ENCODE measurements at places on chromosomes 1 and 21.

- DNase-seq = no peak
Measured at GRCh38 chr1:168391851-168392681, 111.4 kb downstream of the TBX19 start.

GRCh38 chr1:87219626-87220025 lies 109.1 kb upstream of the LMO4 start:
- DNase-seq = no peak

DNA sequence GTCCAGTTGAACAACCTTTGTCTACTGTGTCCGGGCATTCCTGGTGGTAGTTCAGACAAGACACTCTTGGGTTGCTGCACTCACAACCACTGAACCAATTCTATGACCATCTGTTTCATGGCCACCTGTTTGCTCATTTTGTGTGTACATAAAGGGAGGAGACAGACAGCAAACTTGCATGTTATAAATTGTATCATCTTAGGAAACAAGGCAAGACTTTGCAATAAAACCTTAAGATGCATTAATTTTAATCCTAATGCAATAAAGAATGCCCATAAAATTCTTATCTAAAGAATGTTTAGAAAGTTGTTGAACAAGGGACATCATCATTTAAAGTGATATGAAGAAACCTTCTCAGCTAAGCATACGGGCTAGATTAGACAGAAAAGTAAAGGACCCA lies 34.8 kb downstream of the ADAM30 start:
- no peak for DNase-seq

DNA sequence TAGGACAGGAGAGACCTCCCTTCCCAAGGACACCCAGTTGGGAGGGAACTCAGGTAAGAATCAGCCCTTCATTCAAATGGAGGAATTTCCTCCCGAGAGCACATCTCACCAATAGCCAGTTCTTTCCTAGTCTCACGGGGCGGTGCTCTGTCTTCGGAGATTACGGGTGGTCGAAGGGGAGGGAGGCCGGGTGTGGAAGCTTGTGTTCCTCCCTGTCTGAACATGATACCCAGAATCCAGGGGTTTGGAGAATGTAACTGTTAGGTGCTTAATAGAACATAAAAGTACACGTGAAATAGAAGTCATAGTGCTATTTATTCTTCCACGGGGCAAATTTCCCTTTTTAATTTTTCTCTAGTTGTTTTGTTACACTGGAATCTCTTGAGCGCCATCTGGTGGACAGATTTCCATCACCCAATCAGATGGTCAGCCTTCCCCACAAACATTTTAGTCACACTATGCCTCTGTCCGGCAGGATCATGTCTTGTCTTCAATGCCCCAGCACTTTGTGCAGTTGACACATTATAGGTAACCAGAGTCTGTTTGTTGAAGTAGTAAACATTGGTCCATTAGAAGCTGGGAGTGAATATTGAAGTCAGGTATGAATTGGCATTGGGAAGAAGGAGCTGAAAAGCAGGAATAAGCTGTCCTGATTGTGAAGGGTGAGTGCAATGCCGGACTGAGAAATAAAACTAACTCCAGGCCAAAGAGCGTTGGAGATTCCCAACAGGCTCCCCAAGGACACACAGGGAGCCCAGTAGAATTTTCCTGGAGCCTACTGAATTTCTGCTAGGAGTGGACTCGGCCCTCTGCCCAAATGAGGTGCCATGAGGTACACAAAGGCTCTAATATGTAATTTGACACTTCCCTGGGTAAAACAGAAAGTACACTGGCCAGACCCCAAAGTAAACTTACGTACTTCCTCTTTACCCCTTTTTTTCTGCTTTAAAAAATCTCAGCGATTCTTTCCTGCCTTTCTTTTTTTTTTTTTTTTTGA lies 27.6 kb upstream of the ZNF697 start:
- DNase-seq = peak; percentile 93

DNA sequence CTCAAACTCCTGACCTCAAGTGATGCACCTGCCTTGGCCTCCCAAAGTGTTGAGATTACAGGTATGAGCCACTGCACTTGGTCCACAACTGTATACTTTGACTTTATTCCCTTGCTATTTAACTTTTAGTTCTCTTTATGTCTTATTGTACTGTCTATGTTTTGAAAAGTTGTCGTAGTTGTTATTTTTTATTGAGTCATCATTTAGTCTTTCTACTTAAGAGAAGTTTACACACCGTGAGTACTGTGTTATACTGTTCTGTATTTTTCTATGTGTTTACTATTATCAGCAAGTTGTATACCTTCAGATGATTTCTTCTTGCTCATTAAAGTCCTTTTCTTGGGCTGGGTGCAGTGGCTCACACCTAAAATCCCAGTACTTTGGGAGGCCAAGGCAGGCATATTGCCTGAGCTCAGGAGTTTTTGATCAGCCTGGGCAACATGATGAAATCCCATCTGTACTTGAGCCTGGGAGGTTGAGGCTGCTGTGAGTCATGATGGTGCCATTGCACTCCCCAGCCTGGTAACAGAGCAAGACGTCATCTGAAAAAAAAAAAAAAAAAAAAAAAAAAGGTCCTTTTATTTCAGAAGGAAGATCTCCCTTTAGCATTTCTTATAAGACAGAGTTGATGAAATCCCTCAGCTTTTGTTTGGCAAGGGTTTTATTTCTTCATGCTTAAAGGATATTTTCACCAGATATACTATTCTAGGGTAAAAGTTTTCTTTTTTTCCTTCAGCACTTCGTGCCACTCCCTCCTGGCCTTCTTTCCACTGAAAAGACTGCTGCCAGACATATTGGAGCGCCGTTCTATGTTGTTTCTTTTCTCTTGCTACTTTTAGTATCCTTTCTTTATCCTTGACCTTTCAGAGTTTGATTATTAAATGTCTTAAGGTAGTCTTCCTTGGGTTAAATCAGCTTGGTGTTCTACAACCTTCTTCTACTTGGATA lies 47.6 kb downstream of the TNFSF18 start:
- DNase-seq = no peak

- no peak for DNase-seq
Measured at GRCh38 chr1:199163267-199163666, 524.4 kb downstream of the PTPRC start.

GRCh38 chr1:192889082-192889481 lies 80.2 kb downstream of the RGS2 start:
- peak; percentile 38 for DNase-seq

DNA sequence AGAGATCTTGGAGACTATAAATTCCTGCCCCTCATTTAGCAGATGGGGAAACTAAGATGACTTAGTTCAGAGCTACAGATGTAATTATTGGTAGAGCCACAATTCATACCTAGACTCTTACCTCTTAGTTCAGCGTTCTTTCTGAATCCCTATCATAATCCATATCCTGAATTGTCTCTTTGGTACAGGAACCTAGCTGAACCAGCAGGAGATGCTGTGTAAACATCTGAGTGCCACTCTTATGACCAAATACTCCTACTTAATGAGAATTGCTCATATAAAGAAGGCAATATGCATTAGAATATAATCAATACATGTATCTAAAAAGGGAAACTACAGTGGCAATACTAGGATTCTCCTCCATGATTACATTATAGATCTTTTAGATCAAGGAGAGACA lies 459.0 kb downstream of the SIPA1L2 start:
- DNase-seq = no peak

DNA sequence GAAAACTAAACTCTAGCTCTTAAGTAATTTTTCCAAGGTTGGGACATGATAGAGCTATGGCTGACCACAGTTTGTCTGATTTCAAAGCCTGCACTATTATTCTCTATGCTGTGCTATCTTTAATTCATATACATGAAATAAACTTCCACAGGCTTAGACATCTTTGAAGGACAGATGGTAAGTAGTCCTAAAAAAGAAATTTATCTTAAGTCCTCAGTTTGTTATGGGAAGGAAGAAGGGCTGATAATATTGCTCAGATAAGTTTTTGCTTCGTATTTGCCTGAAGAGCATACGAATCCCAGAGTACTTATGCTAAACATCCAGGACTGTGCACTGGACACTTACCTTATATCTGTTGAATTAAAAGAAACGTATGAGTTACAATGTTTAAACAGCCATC lies 39.6 kb downstream of the VCAM1 start:
- DNase-seq = peak; percentile 42

DNA sequence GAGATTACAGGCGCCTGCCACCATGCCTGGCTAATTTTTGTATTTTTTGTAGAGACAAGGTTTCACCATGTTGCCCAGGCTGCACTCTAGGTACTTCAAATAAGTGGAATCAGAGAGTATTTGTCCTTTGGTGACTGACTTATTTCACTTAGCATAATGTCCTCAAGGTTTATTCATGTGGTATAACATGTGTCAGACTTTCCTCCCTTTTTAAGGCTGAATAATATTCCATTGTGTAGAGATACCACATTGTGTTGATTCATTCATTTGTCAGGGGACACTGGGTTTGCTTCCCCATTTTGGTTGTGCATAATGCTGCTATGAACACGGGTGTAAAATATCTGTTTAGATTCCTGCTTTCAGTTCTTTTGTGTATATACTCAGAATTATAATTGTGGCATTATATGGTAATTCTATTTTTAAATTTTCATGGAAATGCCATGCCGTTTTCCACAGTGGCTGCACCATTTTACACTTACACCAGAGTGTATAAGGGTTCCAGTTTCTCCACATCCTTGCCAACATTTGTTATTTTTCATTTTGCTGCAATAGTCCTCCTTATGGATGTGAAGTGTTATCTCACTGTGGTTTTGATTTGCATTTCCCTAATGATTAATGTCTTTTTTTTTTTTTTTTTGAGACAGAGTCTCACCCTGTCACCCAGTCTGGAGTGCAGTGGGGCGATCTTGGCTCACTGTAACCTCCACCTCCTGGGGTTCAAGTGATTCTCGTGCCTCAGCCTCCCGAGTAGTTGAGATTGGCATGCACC lies 35.1 kb downstream of the IL6R start:
- DNase-seq = no peak

GRCh38 chr1:214427871-214428277 lies 123.5 kb downstream of the PTPN14 start:
- peak; percentile 76 for DNase-seq

- no peak for DNase-seq
Measured at GRCh38 chr1:60068393-60069045, 5.1 kb downstream of the C1orf87 start.

- no peak for DNase-seq
Measured at GRCh38 chr1:24991697-24992096, 61.6 kb upstream of the RUNX3 start.

GRCh38 chr1:15424146-15424667 lies 14.0 kb upstream of the CTRC start:
- DNase-seq = peak; percentile 95

DNA sequence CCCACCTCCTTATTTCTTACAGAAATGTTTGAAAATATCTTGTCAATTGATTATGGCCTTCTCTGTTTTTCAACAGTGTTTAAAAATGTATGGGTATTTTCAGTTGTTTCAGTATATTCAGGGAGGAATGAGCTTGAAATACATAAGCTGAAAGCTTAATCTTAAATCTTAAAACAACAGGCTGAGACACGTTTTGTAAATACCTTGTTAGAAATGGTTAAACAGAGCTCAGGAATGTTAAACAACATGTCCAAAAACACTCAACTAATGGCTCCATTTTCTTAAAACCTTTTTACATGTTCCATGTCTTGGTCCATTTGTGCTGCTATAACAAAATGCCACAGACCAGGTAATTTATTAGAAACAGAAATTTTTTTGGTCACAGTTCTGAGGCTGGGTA lies 953.8 kb upstream of the ADGRL2 start:
- DNase-seq = no peak

GRCh38 chr1:41380195-41380594 lies 19.0 kb downstream of the FOXO6 start:
- no peak for DNase-seq

DNA sequence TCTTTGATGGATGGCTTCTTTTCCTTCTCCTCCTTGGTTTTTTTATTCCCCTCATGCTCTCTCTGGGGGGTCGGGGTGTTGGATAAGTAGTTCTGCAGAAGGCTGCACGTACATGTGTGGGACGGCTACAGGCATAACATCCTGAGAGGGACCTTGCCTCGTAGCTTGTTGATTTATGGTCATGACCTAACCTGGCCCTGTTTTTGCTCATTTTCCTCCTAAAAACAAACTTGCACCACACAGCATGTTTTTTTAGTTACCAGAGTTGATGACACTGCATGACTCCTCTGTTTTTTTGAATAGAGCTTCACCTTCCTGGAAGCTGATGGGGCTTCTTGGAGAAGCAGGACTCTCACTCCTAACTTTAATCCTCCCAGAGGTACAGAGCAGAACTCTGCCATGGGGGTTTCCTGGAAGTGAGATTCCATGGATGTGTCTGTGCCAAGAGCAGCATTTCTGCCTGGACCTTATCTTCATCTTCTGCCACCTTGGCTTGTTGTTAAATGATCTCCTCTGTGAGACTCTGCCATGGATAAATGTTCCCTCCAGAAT lies 114.7 kb downstream of the PAPPA2 start:
- no peak for DNase-seq

DNA sequence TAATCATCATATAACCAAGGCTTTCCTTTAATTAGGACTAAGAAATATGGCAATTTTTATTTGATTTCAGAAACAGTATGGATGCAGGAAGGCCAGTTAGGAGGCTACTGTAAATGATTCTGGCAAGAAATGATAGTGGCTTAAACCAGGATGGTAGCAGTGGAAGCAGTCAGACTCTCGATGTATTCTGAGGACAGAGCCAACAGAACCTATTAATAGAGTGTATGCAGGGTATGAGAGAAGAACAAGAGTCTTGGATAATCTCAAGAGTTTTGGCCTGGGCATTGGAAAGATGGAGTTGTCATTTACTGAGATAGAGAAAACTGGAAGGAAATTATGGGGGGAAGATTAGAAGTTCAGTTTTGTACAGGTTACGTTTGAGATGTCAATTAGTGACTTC lies 73.3 kb upstream of the GNG4 start:
- no peak for DNase-seq

DNA sequence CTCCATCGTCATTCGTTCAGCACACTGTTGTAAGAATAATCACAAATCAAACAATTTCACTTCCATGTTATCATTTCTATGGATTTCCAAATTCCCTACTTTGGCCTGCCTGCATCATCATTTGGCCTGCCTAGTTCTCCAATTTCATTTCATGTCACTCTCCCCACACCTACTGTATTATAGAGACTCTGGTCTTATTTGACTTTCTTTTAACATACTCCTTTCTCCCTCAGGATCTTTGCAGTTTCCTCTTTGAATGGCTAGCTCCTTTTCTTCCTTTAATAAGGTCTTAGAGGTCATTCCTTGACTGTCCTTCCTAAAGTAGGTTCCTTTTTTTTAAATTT lies 36.3 kb upstream of the PODN start:
- no peak for DNase-seq

- DNase-seq = no peak
Measured at GRCh38 chr1:151807766-151808165, 2.5 kb upstream of the LINGO4 start.

GRCh38 chr1:40076895-40077312 lies 20.1 kb downstream of the PPT1 start:
- DNase-seq = no peak

DNA sequence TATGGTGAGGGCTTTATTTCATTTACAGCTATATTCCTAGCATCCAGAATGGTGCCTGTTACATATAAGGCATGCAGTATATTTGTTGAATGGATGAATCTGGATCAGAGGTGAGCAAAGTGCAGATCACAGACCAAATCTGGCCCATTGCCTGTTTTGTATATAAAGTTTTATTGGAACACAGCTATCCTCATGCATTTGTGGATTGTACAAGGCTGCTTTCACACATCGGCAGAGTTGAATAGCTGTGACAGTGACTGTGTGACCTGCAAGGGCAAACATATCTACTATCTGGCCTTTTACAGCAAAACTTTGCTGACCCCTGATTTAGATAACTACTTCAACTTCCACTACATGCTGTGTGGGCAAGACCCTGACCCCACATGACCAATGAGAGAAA lies 54.0 kb upstream of the MRPS6 start:
- no peak for DNase-seq

Measured in hematopoietic multipotent progenitor cell treated with erythropoietin and hydrocortisone succinate and interleukin-3 and kit ligand, for 6 days (in vitro differentiated cells).